ENCODE measurements at places on chromosomes 12 and 14.

- DNase-seq = peak; percentile 77
Observed at GRCh38 chr12:55927588-55928502, at the start of gene PYM1. Gene PYM1 (minus strand): TSS chr12:55927894. CDS start chr12:55927761, 133 bp downstream.

GRCh38 chr12:27123642-27124041 lies 41.3 kb upstream of the C12orf71 start:
- peak; percentile 30 for DNase-seq

DNA sequence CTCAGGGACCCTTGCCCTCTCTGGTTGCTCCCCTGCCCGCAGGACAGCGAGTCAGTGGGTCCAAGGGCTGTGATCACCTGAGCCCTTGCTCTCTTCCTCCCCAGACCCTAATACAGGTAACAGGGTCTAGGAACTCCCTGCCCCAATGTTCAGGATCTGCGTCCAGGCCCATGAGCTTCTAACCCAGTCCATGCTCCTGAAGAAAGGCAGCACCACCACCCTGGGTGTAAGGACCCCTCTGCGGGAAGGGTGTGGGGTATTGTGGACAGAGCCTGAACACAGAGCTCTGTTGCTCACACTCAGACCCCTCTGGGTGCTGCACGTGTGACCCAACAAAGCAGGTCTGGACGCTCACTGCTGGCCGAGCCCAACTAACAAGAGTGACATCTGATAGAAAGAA lies 18.3 kb downstream of the GLRX5 start:
- DNase-seq = no peak

- no peak for DNase-seq
Observed at GRCh38 chr14:96653597-96653996, 143.6 kb upstream of the VRK1 start.

GRCh38 chr14:24334431-24335291 lies at the start of gene ADCY4:
Gene ADCY4 (minus strand): TSS chr14:24335071. CDS start chr14:24334652, 419 bp downstream.
- no peak for DNase-seq

- peak; percentile 83 for DNase-seq
Observed at GRCh38 chr12:13100882-13101769, 2.3 kb downstream of the GSG1 start.

DNA sequence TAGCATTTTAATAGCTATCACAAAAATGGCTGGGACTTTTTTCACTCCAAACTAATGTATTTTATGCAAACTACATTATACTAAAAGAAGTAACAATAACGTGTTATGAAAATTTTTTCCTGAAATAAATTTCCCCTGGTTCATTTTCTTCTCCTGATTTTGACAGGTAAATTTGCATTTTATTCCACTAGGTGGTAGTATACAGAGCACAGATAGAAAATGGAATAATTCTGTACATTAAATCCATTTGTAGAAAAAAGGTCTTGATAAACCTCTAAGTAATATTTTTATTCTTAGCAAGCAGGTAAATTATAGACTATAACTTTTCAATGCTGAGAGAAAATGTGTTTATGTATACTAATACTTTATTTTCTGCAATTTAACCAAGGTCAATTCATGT lies 96.5 kb downstream of the BCAT1 start:
- no peak for DNase-seq

GRCh38 chr12:124539084-124540041 lies 28.0 kb downstream of the NCOR2 start:
- DNase-seq = no peak

DNA sequence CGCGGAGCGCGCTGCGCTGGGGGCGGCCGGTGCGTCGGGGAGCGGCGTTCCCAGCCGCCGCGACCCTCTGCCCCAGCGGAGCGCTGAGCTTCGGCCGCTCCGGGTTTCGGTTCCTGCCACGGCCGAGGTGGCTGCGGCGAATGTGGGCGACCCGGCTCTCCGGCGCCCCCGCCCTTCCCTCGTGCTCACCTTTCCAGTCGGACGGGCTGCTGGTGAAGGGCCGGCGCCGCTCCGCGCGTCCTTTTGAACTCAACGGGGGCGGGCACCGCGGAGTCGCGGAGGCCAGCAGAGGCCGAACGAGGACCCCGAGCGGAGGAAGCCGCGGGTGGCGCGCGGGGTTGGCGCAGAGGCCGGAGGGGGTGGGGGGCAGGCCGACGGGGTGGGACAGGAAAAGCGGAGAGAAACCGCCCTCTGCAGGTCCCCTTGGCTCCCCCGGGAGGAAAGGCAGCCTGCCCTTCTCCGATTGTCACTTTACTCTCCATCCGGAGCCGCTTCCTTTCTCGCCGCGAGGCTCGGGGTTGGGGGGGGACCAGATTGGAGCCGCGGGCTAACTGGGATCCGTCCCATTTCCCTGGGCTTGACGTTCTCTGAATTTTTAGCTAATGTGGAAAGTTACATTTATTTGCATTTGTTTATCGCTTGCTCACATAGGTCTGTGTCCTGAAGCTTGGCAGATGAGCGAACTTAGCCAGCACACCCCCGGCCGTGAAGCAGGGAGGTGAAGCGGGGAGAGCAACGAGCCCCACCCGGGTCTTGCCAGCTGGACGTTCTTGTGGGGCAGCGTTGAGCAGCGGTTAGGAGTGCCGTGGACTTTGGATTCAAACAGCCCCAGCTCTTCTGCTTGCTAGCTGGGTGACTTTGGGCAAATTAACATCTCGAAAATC lies at the start of gene SMAGP:
Gene SMAGP, minus strand, starts transcription at position 349 of the 884 bp plus-strand sequence. CDS start 1,137 bp downstream, outside the sequence.
- DNase-seq = peak; percentile 84

All from GM10248 (cell line).